Vagina (tissue), 2 donors: ENCODE measurements at places on chromosomes 13 and 19.

GRCh38 chr19:4342314-4342614 lies 1.1 kb upstream of the MPND start:
- DNase-seq: no peak

DNA sequence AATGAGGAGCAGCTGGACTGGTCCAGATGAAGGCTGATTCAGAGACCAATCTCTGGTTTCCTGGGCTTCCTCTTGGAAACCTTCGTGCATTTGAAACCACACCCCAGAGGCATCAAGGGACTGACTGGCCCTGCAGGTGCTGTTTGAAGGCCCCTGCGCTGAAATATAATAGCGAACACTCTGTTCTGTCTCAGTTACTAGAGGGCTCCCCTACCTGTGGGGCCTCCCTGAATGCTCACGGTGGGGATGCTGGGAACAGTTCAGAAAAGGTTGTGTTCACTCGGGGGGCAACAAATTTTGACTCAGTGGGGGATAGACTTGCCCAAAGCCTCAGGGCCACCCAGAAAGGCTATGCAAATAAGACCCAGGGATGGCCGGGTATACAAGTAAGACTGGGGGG lies 6.4 kb downstream of the CCDC8 start:
- DNase-seq: no peak

DNA sequence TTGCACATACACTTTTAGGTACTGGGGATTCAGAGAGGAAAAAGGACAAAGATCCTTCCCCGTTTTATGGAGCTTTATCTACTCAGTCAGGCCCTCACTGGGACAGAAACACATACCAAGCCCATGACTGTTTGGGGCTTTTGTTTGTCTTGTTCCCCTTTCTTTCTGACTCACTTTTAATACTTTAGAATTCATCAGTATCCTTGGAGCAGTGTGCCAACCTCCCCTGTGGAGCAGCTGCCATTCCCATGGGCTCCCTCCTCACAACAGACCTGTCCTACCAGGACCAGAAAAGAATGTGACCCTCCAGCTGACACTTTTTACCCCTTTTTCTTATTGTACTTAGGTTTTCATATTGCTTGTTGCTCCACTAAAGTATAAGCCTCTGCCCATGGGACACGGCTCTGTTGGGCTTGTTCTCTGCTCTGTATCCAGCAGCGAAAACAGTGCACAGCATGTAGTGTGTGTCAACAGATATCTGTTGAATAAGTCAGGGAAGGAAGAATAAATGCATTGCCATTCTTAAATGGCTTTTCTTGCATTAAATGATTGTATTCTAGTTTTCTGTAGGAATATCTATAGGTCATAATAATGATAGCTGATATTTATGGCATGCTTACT lies 431.1 kb downstream of the EFNB2 start:
- no peak for DNase-seq

DNA sequence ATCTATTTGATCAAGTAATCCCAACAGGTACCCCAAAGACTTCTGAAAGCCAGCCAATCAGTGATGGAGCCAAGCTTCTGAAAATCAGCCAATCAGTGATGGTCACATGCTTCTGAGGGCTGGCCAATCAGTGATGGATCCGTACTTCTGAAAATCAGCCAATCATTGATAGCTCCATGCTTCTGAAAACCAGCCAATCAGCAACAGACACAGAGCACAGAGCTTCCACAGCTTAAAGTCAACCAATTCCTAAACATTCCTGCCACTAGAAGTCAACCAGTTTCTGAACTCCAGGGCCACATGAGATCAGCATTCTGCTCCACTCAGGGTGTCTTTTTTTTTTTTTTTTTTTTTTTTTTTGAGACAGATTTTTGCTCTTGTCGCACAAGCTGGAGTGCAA lies 8.2 kb upstream of the HSD17B14 start:
- DNase-seq: no peak
